Midbrain (tissue), 1 donor: ENCODE measurements at places on chromosomes 16 and 17.

GRCh38 chr17:54907376-54907775 lies 6.7 kb downstream of the TOM1L1 start:
- DNase-seq, result no peak

DNA sequence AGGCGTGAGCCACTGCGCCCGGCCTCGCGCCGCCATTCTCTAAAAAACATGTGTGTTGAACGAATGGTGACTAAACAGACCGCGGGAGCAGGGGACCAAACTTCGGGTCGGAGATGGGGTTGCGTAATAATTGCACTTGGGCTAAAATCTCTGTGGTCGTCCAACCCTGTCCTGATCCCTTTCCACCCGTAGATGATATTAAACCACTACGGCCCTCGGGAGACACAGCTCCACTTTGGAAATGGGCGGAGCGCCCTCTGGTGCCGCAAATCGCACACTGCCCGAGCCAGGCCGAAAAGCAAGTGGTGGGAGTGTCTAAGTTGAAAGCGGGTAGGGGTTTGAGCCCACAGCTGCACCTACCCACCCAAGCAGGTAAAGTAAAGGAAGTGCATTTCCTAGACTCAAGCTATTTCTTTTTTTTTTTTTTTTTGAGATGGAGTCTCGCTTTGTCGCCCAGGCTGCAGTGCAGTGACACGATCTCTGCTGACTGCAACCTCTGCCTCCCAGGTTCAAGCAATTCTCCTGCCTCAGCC lies 17.0 kb downstream of the CAVIN1 start:
- DNase-seq, result peak; percentile 75

DNA sequence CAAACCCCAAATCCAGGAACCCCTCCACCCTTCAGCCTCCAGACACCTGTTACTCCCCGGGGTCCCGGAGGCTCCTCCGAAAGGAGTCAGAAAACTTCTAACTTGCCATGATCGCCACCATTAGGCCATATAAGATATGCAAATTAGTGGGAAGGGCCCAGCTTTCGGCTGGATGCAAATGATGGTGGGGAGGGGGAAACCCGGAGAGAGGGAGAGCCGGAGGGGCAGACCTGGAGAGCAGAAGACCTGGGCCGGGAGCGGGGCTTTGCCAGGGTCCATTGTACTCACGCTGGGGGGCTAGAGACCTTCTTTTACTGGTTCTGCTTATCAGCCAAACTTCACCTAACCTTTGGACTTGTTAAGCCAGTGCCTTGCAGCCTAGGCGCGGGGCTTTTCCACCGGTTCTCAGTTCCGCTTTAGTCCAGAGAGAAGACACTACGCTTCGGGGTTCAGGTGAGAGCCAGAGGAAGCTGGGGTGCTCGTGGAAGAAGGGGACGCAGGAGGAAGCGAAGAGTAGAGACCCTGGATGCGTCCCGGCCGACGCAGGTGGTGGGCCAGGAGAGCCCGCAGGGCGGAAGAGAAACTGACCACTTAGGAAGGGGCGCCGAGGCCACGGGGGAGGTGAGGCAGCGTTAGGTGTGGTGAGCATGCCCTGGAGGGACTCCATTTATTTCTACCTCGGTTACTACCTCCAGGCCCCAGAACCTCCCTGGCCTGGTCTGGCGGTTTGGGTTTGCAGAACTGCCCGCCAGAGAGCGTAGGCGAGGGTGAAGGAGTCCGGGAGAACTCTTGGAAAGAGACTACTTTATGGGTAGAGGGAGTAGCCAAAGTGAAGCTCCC lies at the start of gene HNF1B:
Gene HNF1B (minus strand): TSS at position 99 of the 840 bp plus-strand sequence. CDS start 175 bp downstream, outside the sequence.
- no peak for DNase-seq

DNA sequence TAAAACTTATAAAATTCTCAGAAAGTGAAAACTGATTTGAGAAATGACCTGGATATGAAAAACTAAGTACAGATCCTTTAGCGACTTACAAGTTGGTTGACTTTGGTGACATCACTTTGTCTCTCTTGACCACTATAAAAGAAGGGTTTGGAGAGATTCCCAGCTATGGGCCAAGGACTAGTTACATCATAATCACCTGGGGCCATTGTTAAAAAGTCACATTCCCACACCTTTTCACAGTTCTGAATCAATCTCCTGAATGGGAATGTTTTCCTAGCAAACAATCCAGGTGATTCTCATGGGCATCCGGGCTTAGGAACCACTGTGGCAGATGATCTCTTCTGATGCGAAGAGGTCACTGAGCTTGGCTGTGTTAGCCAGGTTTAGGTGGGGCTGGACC lies 620 bp upstream of the VWA3A start:
- no peak for DNase-seq

DNA sequence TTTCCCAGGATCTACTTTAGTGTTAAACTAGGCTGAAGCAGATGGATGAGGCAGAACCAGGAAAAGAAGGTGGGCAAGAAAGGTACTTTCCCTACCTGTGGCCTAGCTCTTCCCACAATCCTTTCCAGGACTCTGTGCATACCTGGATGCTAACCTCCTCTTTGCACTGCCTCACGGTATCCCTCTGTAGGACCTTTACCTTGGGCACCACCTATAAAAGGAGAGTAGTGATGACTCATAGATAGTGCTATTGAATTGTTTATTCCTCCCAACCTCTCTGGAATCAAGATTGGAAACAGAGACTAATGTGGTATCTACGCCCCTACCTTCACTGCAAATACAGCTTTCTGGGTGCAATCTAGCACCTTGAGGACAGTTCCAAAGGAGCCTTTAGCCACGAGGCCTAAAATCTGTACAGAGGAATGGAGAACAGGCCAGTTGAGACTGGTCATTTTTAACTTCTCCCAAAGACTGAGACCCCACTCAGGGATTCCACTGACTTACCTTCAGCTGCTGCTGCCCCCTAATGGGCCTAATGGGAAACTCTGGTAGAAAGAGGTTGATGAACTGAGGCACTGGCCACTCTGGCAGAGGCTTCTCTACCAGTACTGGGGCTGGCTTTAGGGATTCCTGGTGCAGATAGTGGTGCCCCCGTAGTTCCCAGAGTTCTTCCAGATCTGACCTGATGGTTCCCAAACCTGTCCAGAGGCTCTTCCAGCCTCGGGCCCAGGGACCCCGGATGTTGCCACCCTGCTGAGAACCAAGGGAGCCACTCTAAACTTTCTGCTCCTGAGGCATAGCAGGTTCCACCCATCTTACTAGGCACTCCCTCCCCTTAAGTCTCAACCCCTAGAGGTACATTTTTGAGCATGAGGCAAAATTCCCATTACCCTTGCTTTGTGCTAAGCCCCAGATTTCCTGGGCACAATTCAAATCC lies 781 bp downstream of the RSKR start:
- DNase-seq, result peak; percentile 47

GRCh38 chr17:10105513-10106001 lies 92.8 kb downstream of the GAS7 start:
- no peak for DNase-seq

DNA sequence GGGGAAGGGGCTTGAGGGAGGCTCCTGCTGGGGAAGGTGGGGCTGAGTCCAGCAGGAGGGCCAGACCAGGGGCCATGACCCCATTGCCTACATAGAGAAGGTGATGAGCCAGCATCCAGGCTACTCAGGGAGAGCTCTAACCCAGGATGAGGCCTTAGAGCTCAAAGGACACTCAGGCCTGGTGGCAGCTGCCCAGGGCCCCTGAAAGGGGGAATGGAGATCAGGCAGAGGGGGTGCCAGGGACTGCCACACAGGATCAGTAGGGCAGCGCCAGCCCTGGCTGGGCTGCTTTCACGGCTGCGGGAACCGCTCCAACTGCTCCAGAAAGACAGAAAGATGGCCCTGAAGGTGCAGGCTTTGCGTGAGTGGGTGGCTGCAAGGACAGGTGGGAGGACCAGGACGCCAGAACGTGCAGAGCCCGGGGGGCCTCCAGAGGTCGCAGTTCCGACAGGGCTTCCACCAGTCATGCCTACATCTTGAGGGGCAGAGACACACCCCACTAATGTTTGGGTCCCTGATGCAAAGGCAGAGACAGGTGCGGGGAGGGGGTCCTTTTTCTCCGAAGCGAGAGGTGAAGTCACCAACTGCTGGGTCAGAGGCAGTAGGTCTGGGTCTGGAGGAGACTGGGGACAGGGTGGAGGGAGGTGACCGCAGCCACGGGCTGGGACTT lies 882 bp upstream of the ATP6V0C start:
- no peak for DNase-seq

GRCh38 chr16:20598832-20599469 lies 22.8 kb upstream of the ACSM2B start:
- DNase-seq, result no peak

DNA sequence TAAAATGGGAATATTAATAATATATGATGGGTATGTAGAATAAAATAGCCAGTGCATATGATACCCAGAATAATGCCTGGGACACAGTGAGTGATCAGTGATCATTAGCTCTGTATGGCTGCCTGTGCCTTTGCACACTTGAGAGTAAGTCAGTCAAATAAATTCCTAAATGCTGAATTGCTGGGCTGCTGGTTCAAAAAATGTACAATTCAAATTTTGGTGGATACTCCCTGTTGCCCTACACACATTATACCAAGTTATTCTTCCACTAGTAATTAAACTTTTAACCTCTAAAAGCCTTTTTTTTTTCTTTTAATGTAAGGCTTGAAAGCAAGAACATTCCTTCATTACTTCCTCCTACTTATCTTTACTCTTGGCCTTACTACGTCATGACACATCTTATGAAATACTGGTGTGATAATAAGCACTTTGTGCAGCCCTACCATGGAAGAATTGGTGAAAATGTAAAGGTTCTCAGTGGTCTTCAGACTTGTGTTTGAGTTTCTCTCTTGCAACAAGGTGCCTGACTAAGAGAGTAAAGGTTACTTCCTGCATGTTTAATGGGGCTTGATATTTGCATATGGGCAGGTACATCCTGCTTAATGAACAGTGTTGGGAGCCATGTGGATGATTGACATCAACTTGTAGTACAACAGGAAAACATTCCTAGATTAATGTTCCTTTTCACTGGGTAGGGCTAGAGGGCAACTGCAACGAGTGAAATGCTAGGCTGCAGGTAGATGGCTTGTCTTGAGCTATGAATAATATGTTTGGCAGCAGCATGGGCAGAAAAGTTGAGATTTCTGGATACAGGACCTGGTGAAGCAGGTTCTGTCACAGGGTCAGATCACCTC lies 84.3 kb downstream of the PRKCA start:
- DNase-seq, result no peak

DNA sequence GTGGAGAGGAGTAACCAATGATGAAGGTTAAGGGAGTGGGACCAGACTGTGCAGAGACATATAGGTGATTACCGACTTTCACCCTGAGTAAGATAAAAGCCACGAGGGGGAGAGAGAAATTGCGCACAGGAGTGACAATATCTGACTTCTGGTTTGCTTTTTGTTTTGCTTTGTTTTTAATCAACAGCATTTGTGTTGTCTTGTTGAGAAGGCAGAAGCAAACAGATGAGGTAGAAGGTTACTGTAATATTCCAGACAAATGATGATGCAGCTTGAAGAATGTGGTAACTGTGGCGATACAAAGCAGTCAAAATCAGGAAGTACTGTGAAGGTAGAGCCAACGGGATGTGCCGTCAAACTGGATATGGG lies 7.5 kb downstream of the PELP1 start:
- no peak for DNase-seq

DNA sequence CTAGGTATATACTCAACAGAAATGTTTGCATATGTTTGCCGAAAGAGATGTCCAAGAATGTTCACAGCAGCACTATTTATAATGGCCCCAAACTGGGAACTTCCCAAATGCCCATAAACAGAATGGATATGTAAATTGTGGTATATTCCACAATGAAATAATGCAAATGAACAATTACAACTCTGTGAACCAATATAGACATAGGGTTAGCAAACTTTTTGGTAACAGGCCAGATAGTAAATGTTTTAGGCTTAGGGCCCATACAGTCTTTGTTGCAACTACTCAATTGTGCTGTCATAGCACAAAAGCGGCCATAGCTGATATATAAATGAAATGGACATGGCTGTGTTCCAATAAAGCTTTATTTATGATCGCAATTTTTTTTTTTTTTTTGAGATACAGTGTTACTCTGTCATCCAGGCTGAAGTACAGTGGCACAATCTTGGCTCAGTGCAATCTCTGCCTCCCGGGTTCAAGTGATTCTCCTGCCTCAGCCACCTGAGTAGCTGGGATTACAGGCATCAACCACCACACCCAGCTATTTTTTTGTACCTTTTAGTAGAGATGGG lies 16.5 kb downstream of the XYLT1 start:
- no peak for DNase-seq

GRCh38 chr16:19559242-19559910 lies 3.9 kb downstream of the VPS35L start:
- peak; percentile 80 for DNase-seq

- DNase-seq, result no peak
Measured at GRCh38 chr17:21517538-21518293, 141.6 kb downstream of the KCNJ12 start.

DNA sequence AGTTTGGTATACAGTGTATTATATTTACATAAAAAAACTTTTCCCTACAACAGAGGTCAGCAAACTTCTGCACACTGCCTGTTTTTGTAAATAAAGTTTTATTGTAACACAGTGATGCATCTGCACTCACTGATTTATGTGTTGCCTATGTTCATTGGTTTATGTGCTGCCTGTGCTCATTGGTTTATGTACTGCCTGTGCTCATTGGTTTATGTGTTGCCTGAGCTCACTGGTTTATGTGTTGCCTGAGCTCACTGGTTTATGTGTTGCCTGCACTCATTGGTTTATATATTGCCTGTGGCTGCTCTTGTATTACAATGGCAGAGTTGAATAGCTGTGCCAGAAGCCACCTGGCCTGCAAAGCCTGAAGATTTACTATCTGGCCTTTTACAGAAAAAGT lies 81.6 kb downstream of the MYH11 start:
- DNase-seq, result no peak

GRCh38 chr17:56291226-56291805 lies 138.0 kb downstream of the ANKFN1 start:
- DNase-seq, result no peak

DNA sequence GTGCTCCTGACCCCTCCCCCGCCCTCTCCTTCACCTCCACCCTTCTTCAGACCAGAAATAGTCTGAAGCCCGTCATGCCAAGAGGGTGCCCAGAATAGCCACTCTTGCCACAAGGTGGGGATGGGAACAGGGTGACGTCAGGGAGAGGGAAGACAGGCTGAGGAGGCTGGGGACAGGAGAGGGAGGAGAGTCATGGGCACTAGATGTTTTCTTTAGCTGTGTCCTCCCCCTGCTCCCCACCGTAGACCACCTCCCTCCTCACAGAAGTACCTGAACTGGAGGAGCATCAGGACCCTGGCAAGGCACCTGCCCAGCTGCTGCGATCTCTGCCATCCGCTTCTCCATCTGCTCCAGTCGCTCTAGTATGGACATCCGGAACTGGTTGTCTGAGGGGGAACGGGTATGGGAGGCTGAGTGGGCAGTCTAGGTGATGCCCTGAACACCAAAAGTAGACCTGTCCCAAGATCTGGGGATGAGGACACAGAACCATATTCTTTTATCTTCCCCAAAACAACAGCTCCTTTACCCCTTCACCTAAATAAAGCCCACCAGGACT lies 6.6 kb upstream of the SPAG7 start:
- DNase-seq, result no peak

- DNase-seq, result no peak
Measured at GRCh38 chr17:81440511-81441244, 45.4 kb downstream of the BAHCC1 start.
